Activated CD4-positive, alpha-beta T cell treated with anti-CD3 and anti-CD28 coated beads, Interleukin-2, Interleukin-4, amounts not matched to agents 100 ng/mL and 50 ng/mL, durations not matched to agents 16 hours and 8 hours (primary cell): ENCODE measurements at places on chromosomes 3 and 15.

GRCh38 chr15:40389824-40390595, 7.5 kb downstream of the KNSTRN start:
- DNase-seq = no peak

DNA sequence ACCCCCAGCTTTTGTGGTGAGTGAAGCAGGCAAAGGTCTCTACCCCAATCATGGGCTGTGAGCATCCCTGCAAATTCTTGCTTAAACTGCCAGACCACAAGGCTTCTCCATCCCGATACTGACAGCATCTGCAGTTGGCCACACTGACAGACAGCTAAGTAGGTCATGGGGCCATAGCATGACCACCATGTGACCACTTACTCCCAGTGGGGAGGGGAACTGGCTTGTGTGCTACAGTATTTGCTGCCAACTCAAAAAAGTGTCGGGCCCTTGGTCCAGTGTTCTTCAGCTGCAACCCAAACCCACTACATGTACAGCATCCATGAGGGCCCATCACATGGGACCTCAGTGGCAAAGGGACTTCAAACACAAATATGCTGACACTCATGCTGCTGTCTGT, 103.4 kb downstream of the SEC22A start:
- no peak for DNase-seq

- DNase-seq = no peak
Observed at GRCh38 chr15:72077950-72078349, 40.0 kb downstream of the MYO9A start.

DNA sequence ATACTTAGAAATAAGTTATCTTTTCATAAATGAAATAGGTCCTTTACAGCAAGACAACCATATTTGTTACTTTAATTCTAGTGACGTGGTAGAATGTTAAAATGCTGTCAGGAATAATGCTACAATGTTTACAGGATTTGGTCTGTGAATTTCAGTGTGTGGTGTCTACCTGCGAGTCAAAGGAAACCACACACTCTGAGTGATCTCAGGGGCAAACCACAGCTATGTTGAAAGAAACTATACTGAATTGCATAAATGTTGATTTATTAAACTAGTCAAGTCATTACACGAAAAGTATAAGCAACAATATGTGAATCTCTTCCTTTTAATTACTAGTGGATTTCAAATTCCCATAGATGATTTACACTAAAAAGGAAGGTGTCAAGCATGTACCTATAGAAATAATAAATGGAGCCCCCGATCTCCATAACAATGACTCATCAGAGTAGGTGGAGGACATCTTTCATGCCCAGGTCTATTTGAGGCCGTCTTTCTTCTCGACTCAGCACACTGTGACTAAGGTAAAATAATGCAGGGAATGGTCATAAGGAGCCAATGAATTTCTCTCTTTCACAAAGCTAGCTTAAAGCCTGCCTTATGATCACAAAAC, 463.0 kb downstream of the ERC2 start:
- no peak for DNase-seq

DNA sequence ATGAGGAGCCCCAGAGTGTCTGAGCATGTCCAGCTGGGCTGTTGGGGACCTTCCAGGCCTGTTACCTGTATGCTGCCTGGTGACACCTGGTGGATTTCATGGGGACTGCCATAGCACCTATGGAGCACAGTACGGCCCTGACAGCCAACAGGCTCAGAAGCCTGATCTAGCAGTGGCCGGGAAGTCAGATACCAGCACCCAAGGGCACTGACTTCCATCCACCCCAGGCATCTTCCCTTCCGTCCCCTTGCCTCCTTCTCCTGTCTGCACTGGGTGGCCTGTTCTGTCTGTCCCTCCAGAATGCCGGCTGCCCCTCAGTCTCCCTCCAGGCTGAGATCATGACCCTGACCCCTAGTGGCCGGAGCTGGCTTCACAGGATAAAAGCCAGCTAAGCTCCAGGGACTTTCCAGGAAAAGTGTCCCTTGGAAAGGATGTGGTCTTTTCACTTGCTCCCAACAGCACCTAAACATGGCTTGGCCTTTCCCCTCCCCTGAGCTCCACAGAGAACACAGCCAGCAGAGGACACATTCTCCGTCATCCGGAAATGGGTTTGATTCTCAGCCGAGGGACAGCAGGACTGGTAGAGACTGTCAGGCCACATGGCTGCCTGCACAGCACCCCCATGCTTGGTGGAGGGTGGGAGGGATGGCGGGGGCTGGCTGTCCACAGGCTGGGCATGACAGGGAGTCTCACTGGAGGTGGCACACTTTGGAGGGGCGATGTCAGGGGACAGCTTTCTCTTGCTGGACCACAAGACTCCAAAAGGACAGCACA, 9.5 kb downstream of the RPS17 start:
- peak; percentile 61 for DNase-seq

- no peak for DNase-seq
Observed at GRCh38 chr15:91884606-91885005, 31.1 kb downstream of the SLCO3A1 start.

DNA sequence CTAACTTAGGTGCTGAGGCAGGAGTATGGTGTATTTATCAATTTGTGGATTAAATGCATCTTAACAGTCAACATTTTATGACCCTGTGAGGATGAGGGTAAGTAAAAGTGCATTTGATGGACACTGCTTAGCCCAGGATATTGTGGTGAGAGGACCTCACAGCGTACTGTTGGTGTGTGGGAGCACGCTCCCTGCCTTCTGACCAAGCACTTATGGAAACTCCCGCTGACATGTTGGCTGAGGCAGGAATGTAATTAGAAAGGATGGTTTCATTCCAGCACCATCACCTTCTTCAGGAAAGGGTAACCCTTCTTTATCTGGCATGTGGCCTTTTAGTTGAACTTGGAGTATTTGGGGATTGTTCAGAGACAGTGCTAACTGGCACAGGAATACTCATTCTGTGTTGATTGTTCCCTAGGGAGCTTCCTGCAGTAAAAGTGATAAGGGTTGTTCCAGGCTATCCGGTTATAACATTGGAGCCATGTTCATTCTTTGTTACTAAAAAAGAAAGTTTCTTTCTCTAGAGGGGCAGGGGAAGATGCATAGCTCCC, 11.7 kb upstream of the FSTL1 start:
- no peak for DNase-seq
